Fibroblast of skin of left biceps (primary cell): ENCODE measurements at places on chromosomes 3 and 15.

DNA sequence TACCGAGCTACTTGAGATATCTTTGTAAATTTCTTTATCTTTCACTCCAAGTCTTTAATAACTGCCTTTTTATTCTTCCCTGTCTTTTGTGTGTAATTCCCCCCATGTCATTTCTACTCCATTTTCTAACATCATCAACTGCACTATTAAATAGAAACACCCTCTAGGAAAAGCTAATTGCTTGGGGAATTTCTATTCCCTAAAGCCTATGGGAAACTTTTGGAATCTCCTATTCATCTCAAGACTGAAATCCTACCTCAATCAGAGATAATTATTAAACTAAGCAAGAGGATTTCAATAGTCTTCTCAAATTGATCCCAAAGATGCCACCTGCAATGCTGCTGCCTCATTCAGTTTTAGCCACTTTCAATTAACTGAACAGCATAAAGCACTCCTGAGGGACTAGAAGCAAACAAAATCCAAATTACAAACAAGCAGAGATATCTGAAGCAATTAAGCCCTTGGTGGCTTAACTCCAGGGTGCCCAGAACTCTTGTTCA lies 598.7 kb downstream of the IGSF11 start:
- no peak for DNase-seq

DNA sequence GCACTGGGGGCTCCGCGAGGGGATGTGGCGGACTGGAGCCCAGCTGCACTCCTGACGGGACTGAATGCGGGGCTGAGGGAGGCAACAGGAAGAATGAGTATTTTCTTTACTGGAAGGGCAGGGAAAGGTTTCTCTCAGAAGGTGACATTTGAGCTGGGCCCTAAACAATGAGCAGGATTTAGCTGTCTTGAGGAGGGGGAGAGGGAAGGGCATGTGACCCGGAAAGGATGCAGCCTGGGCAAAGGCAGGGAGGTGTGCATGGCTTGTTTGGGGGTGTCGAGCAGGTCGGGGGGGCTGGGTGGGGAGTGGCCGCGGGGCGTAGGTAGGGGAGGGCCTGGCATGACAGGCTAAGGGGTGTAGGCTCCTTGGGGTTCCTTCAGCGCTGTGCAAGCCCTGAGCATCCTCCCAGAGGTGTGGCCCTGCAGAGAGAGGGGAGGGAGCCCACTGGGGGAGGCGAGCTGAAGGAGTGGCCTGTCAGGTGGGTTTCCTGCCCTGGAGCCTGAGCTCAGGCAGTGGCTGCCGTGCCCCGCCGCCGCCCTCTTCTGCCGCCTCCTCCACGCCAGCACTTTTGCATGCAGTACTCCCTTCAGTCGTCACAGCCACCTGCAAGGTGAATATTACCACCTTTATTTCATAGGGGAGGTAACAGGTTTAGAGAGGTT lies 17.2 kb upstream of the ANKDD1A start:
- DNase-seq = no peak

GRCh38 chr3:84442533-84442932 lies 516.3 kb upstream of the CADM2 start:
- no peak for DNase-seq

GRCh38 chr3:179108086-179108485 lies 36.5 kb upstream of the ZMAT3 start:
- DNase-seq = peak; percentile 59

DNA sequence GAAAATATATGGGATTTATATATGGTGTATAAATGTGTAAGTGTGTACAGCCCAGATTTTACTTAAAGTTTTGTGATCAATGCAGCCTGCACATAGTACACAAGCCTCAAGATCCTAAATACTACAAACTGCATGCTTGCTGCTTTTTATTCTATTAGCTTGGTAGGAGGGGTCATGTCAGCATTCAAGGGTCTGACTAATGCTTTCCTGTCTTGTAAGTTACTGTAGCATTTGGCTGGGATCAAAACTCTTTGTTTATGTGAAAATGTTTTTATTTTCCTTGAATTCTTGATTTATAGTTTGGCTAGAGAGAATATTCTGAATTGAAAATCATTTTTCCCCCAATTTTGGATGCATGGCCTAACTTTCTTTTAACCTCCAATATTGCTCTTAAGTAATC lies 370.9 kb downstream of the NSUN3 start:
- no peak for DNase-seq

DNA sequence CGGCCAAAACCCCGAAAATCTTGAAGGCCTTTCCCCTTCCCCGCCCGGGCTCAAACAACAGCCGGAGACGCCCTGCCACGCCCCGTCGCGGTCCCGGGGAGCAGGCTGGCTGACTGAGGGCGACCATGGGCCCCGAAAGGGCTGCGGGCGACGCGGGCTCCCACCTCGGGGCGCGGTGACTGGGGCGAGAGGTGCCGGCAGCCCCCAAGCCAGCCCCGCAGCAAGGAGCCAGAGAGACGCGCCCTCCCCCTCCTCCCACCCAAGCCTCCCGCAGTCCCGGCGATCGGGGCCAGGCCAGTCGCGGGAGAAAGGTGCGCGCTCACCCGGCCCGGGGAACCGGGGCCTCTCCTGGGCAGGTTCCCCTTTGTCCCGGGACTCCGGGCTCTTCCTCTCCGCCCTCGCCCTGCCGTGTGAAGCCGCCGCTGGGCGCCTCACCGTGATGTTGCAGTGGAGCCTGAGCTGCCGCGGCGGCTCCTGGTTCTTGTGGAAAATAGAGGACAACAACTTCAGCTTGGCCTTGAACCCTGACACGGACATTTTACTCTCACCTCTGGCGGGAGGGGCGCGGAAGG lies 30.6 kb upstream of the ZSCAN2 start:
- DNase-seq = no peak

- DNase-seq = no peak
Measured at GRCh38 chr3:155326901-155327300, 33.4 kb upstream of the STRIT1 start.

GRCh38 chr15:66941108-66941711 lies 124.2 kb upstream of the SMAD3 start:
- DNase-seq = no peak

GRCh38 chr3:124363476-124363875 lies 366.8 kb upstream of the UMPS start:
- DNase-seq = peak; percentile 30

GRCh38 chr3:10259798-10260197 lies 11.5 kb downstream of the TATDN2 start:
- DNase-seq = no peak

DNA sequence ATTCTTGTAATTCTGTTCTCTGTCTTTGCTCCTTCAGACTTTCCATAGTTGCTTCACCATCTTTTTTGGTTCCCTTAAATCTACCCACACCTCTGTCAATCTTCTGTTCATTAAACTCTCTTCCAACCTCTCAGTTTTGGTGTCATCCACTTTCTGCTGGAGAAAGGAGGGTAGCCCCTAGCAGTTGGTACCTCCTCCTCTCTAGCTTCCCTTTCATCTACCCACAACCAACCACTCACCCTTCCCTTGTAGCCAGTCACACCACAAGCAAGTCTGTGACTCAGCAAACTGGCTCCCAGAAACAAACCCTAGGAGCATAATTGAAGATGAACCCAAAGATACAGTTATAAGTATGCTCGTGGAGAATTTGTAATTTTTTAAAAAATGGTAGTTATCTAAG lies 318.6 kb downstream of the FHIT start:
- DNase-seq = no peak

- DNase-seq = no peak
Measured at GRCh38 chr3:172059532-172059931, 20.2 kb downstream of the FNDC3B start.

DNA sequence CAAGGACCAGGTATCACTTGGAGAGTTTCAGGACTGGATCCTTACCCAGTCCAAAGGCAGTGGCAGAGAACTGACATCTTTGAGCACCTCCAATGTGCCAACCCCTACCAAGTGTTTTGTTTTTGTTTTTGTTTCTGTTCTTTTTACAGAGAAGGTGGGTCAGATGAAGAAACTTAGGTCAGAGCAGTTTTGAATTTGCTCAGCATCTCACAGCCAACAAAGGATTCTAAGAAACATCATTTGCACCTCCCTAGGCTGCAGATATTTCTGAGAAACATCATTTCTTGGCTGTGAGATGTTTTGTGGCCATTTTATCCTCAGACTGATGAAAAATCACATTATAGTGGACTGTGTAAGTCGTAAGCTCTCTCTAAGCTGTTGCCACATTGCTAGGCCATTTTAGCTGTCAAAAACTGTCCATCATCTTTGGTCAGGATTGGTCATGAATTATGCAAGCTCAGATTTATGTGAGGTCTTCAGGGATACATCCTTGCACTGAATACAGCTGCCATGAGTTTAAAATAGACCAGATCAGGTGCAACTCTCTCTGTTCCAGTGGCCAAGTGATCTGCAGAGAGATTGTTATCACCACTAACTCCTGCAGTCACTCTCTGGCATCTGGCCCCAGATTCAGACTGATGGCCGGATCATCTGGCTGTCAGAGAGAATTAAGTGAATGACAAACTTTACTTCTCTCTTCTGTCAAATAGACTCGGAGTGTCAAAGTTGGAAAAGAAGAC lies 341.5 kb downstream of the EPHB1 start:
- DNase-seq = no peak

DNA sequence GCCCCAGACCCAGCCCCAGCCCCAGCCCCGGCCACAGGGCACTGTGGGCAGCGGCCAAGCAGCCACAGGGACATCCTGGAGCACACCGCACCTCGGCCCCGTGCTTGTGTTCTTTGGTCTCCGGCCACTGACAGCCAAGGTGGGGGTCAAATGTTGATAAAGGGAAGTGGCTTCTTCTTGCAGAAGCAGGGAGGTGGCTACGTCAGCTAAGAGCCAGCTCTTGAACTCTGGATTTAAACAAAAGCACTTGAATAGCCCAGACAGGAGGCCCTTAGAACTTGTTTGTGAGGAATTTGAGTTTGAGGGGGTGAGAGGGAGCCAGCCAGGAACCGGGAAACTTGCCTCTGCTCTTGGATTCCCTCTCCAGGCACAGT lies 135.8 kb upstream of the ABHD17C start:
- no peak for DNase-seq

- DNase-seq = no peak
Measured at GRCh38 chr15:68621535-68621934, 42.7 kb downstream of the CORO2B start.
